AG10803 (cell line): ENCODE measurements at places on chromosomes 7 and 10.

- peak; percentile 39 for DNase-seq
These were observed 149.2 kb downstream of the DYNC1I1 start for GRCh38 chr7:95921543-95921942.

GRCh38 chr10:29794776-29795611 is 160.2 kb upstream of the SVIL start:
- DNase-seq: peak; percentile 24

GRCh38 chr7:71521506-71521905 is 389.6 kb downstream of the GALNT17 start:
- DNase-seq: peak; percentile 92

- no peak for DNase-seq
These were observed 228.2 kb downstream of the HPSE2 start for GRCh38 chr10:99007457-99007856.

GRCh38 chr7:94266238-94266644 is 128.5 kb upstream of the COL1A2 start:
- peak; percentile 87 for DNase-seq

GRCh38 chr7:140697447-140698143 is 1.1 kb downstream of the NDUFB2 start:
- peak; percentile 48 for DNase-seq

DNA sequence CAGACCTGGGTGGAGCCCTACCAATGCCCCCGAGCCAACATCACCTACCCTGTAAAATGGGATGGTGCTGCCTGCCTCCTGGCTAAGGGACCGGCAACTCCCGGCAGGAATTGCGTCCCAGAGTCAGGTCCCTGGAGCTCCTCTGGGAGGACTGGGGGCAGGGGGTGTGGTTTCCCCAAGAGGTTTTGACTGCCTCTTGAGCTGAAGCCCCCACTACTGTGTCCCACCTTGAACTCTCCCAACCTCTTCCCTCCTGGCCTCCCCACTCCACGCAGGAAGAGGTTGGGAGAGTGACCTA is 1.3 kb downstream of the SH2B2 start:
- DNase-seq: no peak

DNA sequence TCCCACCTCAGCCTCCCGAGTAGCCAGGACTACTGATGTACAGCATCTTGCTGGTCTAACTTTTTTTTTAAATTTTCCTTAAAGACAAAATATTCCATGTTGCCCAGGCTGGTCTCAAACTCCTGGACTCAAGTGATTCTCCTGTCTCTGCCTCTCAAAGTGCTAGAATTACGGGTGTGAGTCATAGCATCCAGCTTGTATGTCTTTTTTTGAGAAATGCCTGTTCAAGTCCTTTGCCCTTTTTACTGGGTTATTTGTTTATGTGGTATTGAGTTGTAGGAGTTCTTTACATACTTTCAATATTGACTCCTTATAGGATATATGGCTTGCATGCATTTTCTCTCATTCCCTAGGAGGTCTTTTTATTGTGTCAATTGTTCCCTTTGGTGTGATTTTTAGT is 486.4 kb downstream of the MAGI2 start:
- DNase-seq: no peak

DNA sequence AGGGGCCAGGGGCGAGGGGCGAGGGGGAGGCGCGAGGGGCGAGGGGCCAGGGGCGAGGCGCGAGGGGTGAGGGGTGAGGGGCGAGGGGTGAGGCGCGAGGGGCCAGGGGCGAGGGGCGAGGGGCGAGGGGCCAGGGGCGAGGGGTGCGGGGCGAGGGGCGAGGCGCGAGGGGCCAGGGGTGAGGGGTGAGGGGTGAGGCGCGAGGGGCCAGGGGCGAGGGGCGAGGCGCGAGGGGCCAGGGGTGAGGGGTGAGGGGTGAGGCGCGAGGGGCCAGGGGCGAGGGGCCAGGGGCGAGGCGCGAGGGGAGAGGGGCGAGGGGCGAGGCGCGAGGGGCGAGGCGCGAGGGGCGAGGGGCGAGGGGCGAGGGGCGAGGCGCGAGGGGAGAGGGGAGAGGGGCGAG is 192.3 kb downstream of the PTPRN2 start:
- no peak for DNase-seq

DNA sequence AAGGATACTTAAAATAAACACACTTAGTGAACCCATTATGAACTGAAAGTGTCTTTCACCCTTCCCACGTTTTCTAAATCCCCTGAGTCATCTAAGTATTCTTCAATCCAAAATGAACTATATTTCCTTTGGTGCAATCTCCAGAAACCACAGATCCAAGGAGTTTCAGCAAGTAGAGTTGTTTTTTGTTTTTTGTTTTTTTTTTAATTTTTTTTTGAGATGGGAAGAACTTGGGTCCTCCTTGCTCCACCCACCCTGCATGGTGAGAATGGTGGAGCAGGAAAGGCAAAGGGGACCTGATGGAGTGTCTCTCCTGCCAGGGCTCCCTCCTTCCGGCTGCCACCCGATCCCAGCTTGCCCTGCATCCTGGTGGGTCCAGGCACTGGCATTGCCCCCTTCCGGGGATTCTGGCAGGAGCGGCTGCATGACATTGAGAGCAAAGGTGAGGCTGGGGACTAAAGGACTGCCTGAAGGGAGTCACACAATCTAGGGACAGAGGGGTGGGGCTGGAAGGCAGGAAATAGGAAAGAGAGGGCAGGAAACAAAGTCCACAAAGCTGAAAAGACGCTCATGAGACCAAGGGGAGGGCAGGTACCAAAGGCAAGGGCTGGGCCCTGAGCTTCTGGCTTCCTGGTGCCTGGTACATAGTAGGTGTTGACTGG is 12.1 kb downstream of the ATG9B start:
- DNase-seq: no peak

DNA sequence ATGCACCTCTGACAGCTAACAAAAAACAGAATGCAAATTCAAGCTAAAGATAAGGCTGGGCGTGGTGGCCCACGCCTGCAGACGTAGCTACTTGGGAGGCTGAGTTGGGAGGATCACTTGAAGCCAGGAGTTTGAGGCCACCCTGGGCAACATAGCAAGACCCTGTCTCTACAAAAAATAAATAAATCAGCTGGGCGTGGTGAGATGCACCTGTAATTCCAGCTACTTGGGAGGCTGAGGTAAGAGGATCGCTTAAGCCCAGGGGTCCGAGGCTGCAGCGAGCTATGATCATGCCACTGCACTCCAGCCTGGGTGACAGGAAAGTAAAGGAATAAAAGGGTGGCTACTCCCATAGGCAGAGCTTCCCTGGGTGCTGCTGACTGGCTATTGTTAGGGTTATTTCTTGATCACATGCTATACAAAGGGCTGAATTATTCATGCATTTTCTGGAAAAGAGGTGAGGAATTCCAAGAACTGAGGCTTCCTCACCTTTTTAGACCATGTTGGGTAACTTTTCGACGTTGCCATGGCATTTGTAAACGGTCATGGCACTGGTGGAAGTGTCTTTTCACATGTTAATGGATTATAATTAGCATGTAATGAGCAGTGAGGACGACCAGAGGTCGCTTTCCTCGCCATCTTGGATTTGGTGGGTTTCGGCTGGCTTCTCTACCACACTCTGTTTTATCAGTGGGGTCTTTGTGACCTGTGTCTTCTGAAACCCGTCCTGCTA is 6.9 kb upstream of the PSMG3 start:
- no peak for DNase-seq

DNA sequence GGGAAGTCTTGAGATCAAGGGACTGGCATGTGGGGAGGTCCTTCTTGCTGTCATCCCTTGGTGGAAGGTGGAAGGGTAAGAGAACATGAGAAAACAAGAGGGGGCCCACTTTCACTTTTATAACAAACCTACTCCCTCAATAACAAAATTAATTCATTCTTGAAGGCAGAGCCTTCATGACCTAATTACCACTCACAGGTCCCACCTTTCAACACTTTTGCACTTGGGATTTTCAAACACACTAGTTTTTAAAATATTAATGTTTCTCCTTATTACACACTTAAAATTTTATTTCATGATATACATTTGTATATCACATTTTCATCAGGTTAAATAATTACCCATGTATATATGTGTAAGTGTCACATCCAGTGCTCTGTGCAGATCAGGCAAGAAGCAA is 2.0 kb downstream of the ST7 start:
- DNase-seq: no peak

- DNase-seq: no peak
These were observed 96.0 kb upstream of the SAMD8 start for GRCh38 chr10:75015442-75015841.

DNA sequence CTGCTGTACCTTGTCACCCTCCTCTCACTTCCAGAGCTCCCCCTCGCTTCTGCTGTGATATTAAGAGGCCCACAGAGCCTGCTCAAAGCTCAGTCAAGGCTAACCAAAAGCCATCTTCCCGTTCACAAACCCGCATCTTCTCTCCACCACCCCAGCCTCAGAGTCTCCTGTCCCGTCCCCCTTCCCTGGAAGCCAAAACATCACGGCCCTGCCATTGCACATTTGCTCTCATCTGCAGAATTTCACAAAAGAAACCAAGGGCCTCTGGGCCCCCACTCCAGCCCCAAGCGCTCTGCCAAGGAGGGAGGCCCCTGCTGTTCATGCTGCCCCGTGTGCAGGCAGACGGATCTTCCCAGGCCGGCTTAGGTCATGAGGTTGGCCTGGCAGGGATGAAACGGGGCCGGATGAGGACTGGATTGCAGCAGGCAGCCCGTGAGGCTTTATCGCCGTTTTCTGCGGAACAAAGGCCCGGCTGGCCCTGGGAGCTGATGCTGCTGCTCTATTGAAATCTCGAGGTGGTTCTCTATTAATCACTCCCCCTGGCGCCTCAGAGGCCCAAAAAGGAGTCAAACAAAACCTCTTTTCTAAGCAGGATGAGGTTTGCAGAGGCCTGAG is 31.6 kb upstream of the FOXK1 start:
- DNase-seq: peak; percentile 56

DNA sequence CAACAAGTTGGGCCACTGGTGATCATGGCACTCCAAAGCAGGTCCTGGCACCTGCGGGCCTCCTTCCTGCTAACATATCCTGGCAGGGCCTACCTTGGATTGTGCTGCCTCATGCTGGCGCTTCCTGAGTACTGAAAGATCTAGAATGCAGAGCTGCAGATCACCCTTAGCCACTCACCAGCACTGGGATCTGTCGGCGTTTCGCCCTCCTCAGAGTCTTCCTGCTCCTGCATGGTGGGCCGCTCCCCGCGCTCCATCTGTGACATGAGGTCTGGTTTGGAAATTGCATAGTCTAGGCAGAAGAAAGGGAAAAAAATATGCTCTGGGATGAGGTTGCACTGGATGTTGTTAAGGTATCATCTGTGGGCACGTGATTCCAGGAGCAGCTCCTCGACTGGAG is 10.0 kb downstream of the ZNF777 start:
- DNase-seq: no peak

- DNase-seq: no peak
These were observed 326.3 kb upstream of the BMPER start for GRCh38 chr7:33578881-33579672.

DNA sequence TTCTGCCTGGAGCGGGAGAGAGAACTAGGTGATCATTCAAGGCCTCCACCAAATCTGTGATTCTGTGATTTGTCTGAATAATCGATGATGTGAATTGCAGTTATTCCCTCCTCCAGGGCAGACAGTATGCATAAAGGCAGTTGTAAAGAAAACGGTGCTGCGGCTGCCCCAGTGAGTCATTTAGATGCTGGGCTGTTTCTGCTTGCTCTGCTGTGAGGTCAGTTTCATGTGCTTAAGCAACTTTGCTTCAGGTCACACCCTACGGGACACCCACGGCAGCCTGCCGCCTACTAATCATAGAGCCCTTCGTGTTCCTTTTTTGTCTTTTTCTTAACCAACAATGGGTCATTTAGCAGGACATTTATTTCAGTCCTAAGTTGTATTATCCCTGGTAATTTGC is 158.1 kb upstream of the PITRM1 start:
- peak; percentile 20 for DNase-seq

DNA sequence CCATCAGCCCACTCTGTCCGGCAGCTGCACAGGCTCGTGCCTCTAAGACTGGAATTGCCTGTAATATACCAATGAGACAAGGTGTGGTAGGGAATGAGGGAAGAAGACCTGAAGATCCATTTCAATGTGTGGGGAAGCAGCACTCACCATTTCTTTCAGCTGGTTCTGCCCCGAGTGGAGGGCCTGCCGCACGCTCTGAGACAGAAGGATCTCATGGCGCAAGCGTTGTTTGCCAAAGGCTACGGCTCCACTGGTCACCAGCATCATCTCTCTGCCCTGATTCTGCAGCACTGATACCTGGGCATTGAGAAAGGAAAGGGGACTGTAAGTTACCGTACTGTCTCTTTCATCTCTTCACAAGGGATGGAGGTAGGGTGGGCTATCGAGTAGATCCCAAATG is 19.4 kb downstream of the ALDH18A1 start:
- DNase-seq: no peak

GRCh38 chr7:139505563-139505962 is 17.9 kb upstream of the CLEC2L start:
- DNase-seq: no peak

DNA sequence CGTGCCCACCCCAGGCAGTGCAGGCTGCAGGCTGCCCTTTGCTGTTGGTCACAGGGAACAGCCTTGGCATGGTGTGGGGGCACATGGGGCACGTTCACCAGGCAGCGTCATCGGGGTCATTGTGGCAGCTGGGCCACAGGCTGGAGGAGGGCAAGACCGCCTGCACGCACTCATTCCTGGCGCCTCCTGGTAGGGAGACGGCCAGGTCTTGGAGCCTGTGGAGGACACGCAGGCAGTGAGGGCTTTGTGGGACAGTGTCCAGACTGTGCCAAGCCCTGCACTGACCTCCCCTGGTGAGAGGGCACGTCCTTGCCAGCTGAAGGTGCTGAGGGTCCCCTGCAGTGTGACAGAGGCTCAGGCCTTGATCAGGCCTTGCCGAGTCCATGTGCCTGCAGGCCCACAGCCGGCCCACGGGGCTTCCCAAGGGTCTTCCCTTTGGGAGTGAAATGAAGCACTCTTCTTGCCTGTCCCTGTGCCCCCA is 76.4 kb downstream of the NKX6-2 start:
- no peak for DNase-seq

DNA sequence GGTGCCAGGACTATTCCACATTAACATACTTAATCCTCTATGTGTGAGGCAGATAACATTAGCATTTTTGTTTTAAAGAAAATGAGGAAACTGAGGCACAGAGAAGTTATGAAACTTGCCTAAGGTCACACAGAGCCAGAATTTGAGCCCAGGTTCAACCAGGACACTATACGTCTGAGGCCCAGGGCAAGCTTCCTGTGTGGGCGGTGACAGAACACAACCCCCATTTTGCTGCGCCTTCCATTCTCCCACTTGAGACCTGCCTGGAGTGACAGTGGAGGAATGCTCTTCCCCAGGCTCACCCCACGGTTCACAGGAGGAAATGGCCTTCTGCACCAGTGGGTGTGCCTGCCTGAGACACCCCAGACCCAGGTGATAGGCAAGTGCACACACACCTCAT is 164.1 kb downstream of the SH3PXD2A start:
- no peak for DNase-seq

- DNase-seq: no peak
These were observed 15.7 kb upstream of the TNKS2 start for GRCh38 chr10:91782539-91782938.

DNA sequence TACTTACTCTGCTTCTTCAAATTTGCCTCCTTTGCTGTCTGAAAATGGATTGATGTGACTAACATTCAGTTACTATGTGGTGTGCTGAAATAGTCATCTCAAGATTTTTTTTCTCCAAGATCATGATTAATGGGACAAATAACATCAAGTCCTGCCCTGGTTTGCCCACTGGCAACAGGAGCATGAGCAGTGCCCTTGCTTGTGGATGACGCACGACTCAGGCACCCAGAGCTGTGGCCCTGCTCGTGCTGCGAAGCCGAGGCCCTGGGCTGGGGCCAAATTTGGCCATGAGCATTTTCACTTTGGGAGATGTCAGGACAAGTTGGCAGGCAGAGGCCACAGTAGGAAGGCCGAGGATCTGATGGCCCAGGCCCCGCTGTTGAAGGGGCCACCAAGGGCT is 239.8 kb upstream of the IGFBP3 start:
- DNase-seq: no peak
